ENCODE measurements at places on chromosomes 1 and 21. TPM values are rescaled to one million over a fixed set of nuclear protein-coding genes. Genes with fewer than 3 reads are reported as not detected.
A peak's percentile ranks its signal among the peaks of the same experiment; 100 is the strongest.

GRCh38 chr1:75812065-75812464, 15.4 kb downstream of the MSH4 start:
- no peaks in the 10 kb centered on the region for H3K36me3 ChIP-seq
- H3K27me3 ChIP-seq: no peaks in the 10 kb centered on the region

- H3K4me3 ChIP-seq: peak overlapping the region; percentile 59
Observed at GRCh38 chr1:2231532-2232254, 3.6 kb downstream of the SKI start.

- H3K36me3 ChIP-seq: no peaks in the 10 kb centered on the region
- no peaks in the 10 kb centered on the region for H3K27me3 ChIP-seq
- peaks cover 17% of the 10 kb centered on the region for H3K4me1 ChIP-seq
- H3K4me3 ChIP-seq: no peak overlapping the region
Observed at GRCh38 chr1:232555494-232556210, 74.3 kb downstream of the SIPA1L2 start.

- H3K4me1 ChIP-seq: no peaks in the 10 kb centered on the region
- DNase-seq: no peak
- no peak overlapping the region for H3K4me3 ChIP-seq
- no peak overlapping the region for H3K27ac ChIP-seq
- H3K27me3 ChIP-seq: no peaks in the 10 kb centered on the region
Observed at GRCh38 chr1:67216401-67216800, 50.1 kb downstream of the IL23R start.

DNA sequence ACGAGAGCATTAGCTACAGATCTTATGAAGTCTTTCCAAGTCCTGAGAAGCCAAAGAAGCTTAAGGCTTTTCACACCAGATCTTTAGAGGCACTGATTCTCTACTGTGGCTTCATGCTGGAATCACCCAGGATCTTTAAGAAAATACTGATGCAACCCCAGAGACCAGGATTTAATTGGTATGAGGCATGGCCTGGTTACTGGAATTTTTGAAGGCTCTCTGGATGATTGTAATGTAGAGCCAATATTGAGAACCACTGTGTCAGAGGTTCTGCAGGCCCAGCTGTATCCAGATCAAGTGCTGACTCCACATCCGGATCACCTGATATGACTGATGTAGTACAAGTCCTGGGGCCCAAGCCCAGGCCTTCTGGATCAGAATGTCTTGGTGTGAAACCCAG, 105.7 kb downstream of the PLPPR5 start:
- no peaks in the 10 kb centered on the region for H3K27me3 ChIP-seq
- no peak for DNase-seq
- H3K27ac ChIP-seq: no peak overlapping the region
- no peaks in the 10 kb centered on the region for H3K4me1 ChIP-seq

- no peaks in the 10 kb centered on the region for H3K4me1 ChIP-seq
- H3K36me3 ChIP-seq: no peaks in the 10 kb centered on the region
- no peaks in the 10 kb centered on the region for H3K27me3 ChIP-seq
- H3K27ac ChIP-seq: no peak overlapping the region
Observed at GRCh38 chr1:159300146-159300545, 2.0 kb upstream of the FCER1A start.

- H3K27me3 ChIP-seq: no peaks in the 10 kb centered on the region
- no peak overlapping the region for H3K27ac ChIP-seq
- H3K4me1 ChIP-seq: peaks cover 1% of the 10 kb centered on the region
- DNase-seq: no peak
- H3K4me3 ChIP-seq: no peak overlapping the region
Observed at GRCh38 chr1:101190441-101190840, 46.4 kb upstream of the S1PR1 start.

GRCh38 chr1:67404212-67404620, 26.0 kb downstream of the SERBP1 start:
- no peak overlapping the region for H3K27ac ChIP-seq
- peaks cover 3% of the 10 kb centered on the region for H3K4me1 ChIP-seq
- no peak for DNase-seq
- H3K27me3 ChIP-seq: no peaks in the 10 kb centered on the region

DNA sequence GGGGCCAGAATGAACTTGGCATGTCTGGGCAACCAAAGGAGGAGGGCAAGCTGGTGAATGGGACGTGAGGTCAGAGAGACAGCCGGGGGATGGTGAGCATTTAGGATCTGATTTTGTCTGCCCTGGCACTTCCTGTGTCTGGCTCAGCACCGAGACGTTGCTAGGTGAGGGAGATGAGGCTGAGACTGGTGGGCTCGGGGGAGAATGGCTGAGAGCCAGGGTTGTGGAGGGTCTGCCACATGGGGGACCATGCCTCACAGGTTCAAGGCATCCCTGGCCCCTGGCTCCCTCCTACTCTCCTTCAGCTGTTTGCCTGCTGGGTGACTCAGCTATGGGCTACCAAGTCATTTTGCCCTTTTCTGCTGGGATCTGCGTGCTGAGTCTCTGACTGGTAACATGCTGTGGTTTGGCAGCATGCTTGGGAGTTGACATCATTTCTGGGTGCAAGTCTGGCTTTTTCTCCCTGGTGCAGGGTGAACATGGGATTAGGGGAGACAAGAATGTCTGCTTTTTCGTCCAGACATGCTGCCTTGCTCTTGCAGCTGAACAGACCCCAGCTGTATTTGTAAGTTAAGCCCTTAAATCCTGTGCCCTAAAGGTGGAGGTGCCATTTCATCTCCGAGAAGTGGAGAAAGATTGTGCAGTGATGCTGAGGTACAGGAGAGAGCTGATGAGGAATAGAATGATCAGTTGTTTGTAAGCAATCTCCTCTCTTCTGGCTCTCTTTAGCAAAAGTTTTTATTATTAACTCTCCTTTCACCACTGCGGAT, 17.6 kb downstream of the GALNT2 start:
- peak overlapping the region; percentile 36 for H3K27ac ChIP-seq
- no peaks in the 10 kb centered on the region for H3K36me3 ChIP-seq
- peak; percentile 60 for DNase-seq
- H3K27me3 ChIP-seq: no peaks in the 10 kb centered on the region
- H3K4me1 ChIP-seq: peaks cover 18% of the 10 kb centered on the region

- DNase-seq: no peak
- H3K4me3 ChIP-seq: no peak overlapping the region
- no peaks in the 10 kb centered on the region for H3K4me1 ChIP-seq
- no peak overlapping the region for H3K27ac ChIP-seq
Observed at GRCh38 chr1:110184446-110184845, 25.7 kb upstream of the KCNC4 start.

DNA sequence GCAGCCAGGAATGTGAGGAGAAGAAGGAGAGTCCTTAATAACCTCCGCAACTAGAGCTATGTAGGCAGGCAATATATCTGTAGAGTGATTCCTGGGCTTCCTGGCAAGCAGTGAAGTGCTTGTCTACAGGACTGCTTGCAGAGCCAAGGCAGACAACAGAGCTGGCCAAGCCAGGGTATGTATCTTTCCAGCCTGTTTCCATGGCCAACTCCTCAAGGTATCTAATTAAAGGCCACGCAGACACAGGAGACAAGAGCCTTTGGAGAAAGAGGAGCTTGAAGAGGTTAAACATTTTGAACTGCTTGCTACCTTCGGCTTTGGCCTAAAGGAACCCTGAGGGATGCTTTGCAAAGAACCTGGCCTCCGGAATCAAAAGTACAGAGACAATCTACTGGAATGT, 137.4 kb downstream of the PIGK start:
- no peaks in the 10 kb centered on the region for H3K27me3 ChIP-seq
- H3K4me1 ChIP-seq: no peaks in the 10 kb centered on the region
- H3K4me3 ChIP-seq: no peak overlapping the region
- H3K36me3 ChIP-seq: no peaks in the 10 kb centered on the region
- no peak overlapping the region for H3K27ac ChIP-seq
- no peak for DNase-seq

- H3K4me1 ChIP-seq: no peaks in the 10 kb centered on the region
- H3K27ac ChIP-seq: no peak overlapping the region
- no peaks in the 10 kb centered on the region for H3K36me3 ChIP-seq
- H3K4me3 ChIP-seq: no peak overlapping the region
Observed at GRCh38 chr1:167297222-167298214, 76.8 kb downstream of the POU2F1 start.

- no peaks in the 10 kb centered on the region for H3K27me3 ChIP-seq
- no peak for DNase-seq
- H3K36me3 ChIP-seq: no peaks in the 10 kb centered on the region
- H3K4me3 ChIP-seq: no peak overlapping the region
- H3K27ac ChIP-seq: no peak overlapping the region
- H3K4me1 ChIP-seq: no peaks in the 10 kb centered on the region
Observed at GRCh38 chr1:153400244-153400643, 9.4 kb upstream of the S100A8 start.

DNA sequence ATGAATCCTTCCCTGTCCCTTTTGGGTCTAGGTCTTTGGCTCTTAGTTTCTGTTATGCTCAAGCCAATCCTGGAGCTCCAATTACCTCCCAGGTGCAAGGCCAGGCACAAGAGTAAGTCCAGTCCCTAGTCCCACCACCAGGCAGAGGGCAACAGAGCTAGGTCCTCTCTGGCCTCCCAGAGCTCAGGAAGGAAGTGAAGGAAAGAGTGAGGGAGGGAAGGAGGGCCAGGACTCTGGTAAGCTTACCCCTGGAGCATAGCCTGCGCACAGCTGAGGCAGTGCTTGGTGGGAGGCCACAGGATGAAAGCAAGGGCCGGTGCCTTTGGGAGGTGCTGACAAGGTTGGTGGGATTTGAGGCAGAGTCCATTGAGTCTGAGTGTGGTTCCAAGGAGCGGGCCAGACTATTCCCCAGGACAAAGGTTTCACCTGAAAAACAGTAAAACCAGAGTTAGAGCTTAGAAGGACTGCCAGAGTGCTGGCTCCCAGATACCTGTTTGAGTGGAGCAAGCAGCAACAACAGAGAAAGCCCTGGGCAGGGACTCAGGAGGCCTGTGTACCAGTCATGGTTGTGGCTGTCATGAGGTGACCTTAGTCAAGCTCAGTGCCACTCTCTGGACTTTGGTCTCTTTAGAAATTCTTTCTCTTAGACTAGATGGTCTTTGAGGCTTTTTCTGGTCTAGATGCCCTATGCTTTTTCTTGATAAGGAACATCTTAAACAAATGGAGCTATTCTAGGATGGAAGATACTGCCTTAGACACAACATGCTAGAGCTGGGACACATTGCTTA, 15.8 kb upstream of the SLFNL1 start:
- no peaks in the 10 kb centered on the region for H3K27me3 ChIP-seq
- no peak overlapping the region for H3K27ac ChIP-seq
- H3K4me3 ChIP-seq: no peak overlapping the region
- H3K4me1 ChIP-seq: no peaks in the 10 kb centered on the region
- H3K36me3 ChIP-seq: no peaks in the 10 kb centered on the region

DNA sequence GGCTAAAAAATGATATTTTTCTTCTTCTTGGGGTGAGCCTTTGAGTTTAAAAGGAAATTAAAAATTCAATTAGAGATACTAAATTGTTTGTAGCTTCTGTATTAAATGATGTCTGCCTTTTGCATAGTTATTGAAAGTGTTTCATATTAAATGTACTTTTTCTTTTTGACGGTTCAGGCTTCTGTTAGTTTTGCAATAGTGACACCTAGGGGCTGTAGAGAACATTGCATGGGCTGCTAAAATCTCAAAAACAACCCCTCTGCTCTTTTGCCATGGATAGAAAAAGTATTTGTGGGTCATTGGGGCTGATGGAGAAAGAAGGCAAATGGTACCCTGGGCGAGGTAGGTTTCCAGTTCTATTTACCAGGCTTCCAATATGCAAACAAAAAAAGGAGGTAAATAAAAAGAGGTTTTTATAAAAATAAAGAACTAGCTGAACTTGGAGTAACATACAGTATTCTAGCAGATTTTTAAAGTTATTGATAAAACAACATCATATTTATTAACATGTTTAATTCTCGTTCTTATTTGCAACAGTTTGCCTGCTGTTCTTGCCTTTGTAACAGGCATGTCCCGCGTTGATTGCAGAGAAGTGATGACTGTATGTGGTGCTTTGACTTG, 115.4 kb upstream of the HOOK1 start:
- no peaks in the 10 kb centered on the region for H3K27me3 ChIP-seq
- no peak for DNase-seq
- H3K36me3 ChIP-seq: no peaks in the 10 kb centered on the region
- peaks cover 3% of the 10 kb centered on the region for H3K4me1 ChIP-seq
- no peak overlapping the region for H3K27ac ChIP-seq
- H3K4me3 ChIP-seq: no peak overlapping the region

GRCh38 chr1:41557751-41558455, 73.4 kb upstream of the EDN2 start:
- DNase-seq: no peak
- H3K36me3 ChIP-seq: no peaks in the 10 kb centered on the region

DNA sequence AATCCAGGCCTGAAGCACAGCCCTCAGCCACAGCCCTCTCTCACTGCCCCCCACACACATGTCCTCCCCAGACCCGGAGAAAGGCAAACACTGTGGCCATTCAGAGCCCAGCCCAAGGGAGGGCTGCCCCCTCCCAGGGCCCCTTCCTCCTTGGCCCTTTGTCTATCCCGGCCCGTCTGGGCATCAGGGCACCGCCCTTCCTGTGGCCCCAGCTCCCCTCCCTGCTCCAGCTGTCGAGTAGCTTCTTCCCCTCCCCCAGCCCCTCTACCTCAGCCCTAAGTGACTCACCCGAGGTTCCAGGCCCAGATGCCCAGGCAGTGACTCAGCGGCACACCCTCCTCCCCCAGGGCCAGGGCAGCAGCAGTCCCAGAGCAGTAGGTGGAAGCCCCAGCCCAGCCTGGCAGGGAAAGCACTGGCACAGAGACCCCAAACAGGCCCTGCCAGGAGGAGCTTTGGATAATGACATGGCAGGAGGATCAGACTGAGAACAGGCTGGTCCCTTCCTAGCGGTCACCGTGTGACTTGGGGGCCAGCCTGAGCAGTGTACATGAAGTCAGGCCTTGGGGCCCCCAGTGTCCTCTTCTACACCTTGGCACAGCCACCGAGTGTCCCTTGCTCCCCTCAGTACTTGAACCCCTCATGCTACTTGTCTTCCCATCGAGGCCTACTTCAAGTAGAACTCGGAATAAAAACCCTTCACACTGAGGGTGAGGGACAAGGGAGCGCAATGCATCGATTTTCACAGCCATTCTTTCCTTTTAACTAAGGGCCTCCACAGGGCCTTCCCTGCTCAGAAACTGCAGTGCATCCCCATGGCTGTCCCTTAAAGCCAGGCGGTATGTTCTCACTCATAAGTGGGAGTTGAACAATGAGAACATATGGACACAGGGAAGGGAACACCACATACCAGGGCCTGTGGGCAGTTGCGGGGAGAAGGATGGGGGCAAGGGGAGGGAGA, 1.0 kb upstream of the S100A2 start:
- H3K27ac ChIP-seq: peak overlapping the region; percentile 90
- peak; percentile 95 for DNase-seq
- no peaks in the 10 kb centered on the region for H3K27me3 ChIP-seq
- H3K4me1 ChIP-seq: peaks cover 16% of the 10 kb centered on the region

- peak; percentile 92 for DNase-seq
- no peaks in the 10 kb centered on the region for H3K36me3 ChIP-seq
- H3K27me3 ChIP-seq: no peaks in the 10 kb centered on the region
- H3K4me1 ChIP-seq: peaks cover 12% of the 10 kb centered on the region
- peak within 1 kb of the TSS; percentile 73 for H3K4me3 ChIP-seq
Observed at GRCh38 chr1:228487336-228488124, at the start of gene RNF187. Gene RNF187 (plus strand): TSS chr1:228487382.

RGS4 gene
- polyA plus RNA-seq: 2.9 TPM

AVPR1B gene
- polyA plus RNA-seq: not detected

C2CD2 gene
- polyA plus RNA-seq: 61.5 TPM

PHTF1 gene
- 4.5 TPM for polyA plus RNA-seq

GNG12 gene
- 41.0 TPM for polyA plus RNA-seq

KCNAB2 gene
- polyA plus RNA-seq: 6.3 TPM

PLCH2 gene
- 0.19 TPM for polyA plus RNA-seq

ADCY10 gene
- 0.05 TPM for polyA plus RNA-seq

FAM163A gene
- polyA plus RNA-seq: 1.7 TPM

MPL gene
- 0.35 TPM for polyA plus RNA-seq

CD84 gene
- 9.6 TPM for polyA plus RNA-seq
